ENCODE measurements at places on chromosomes 12 and 14.

DNA sequence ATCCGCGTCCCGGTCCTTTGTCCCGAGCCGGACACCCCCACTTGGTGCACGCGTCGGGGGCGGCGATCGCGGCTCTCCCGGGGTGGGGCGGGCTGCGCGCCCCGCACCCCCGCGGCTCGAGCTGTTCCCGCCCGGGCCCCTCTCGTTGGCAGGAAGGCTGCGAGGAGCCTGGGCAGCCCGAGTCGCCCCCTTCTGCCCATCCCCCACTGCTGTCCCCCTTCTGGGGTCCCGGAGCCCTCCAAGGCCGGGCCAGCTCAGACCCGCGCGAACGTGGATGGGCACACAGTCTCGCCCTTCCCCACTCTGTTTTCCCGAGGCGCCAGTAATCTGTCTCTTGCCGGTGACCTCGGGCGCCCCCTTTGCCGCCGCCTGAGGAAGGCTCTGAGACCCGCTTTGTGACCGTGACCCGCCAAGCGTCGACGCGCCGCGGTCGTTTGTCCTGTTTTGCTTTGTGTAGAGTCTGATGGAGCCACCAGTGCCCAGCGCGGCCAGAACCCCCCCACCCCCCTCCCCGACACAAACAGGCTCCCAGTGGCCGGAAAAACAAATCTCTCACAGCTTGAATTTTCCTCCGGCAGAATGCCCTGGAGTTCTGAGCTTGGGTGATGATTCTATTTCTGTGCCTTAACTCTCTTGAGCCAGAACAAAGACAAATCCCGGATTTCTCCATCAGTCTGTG lies 610 bp downstream of the C14orf132 start:
- DNase-seq, result no peak

- no peak for DNase-seq
These were observed 9.6 kb downstream of the PLXNC1 start for GRCh38 chr12:94157981-94158411.

GRCh38 chr12:92537290-92537960 lies 165.4 kb upstream of the PLEKHG7 start:
- no peak for DNase-seq

GRCh38 chr12:6853626-6854025 lies 1.7 kb downstream of the USP5 start:
- DNase-seq, result no peak

GRCh38 chr12:13238204-13238603 lies 41.7 kb downstream of the EMP1 start:
- no peak for DNase-seq

All from NCI-H2107 (cell line).